ENCODE measurements at places on chromosomes 13 and 19.

- DNase-seq, result no peak
Measured at GRCh38 chr19:3443840-3444694, 36.3 kb downstream of the SMIM24 start.

DNA sequence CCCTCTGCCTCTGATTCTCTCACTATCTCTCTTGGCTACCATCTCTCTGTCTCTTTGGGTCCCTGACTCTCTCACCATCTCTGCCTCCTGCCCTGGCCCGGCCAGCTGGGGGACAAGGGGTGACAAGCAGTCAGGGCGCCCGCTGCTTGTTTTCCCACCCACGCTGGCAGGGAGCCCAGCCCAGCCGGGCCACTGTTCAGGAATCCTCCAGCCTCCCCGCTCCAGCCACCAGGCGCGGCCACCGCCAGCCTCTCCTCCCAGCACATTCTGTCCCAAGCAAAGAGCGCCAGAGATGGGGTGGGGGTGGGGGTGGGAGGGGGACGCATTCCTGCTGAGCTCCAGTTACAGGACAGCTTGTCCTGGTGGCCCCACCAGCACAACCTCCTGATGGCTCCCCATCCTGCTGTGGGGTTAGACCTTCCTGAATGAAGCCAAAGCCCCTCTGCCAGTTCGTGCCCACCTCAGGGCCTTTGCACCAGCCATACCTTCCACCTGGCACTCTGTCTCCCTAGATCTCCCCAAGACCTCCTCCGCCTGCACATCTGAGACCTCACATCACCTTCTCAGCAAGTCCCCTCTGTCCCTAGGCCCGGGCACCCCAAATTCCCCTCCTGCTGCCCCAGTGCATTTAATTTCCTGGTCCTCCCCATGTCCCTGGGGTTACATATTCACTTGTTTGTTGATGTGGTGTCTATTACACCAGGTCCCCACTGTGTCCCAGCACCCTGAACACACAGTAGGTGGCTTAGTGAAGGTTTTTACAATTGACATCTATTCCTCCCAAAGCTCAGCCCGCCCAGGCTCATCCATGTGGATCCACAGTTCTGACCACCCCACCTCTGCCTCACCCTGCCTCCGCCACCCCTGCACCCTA lies 12.5 kb downstream of the ARRDC2 start:
- DNase-seq, result no peak

DNA sequence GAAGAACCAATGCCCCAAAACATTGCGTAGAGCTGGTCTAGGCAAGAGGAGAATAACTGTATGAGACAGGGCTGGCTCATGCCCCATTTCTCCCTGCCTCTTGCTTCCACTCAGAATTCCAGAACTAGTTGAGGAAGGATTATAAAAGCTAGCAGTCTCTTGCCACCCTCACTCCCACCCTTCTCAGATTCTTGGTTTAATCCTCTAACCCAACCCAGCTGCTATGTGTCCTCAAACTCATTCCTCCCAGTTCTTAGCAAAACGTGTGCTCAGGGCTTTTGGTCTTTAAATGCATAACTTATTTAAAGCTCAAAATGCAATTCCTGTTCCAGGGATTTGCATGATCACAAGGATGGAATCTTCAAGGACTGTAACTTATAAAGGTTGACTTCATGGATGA lies 466.3 kb downstream of the COG6 start:
- no peak for DNase-seq

DNA sequence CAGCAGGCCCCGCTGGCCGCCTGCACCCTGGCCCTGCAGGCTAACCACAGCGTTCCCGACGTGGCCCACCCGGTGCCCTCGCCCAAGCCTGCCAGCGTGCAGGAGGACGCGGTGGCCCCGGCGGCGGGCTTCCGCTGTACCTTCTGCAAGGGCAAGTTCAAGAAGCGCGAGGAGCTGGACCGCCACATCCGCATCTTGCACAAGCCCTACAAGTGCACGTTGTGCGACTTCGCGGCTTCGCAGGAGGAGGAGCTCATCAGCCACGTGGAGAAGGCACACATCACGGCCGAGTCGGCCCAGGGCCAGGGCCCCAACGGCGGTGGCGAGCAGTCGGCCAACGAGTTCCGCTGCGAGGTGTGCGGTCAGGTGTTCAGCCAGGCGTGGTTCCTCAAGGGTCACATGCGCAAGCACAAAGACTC lies 72.1 kb downstream of the ZNF536 start:
- no peak for DNase-seq

DNA sequence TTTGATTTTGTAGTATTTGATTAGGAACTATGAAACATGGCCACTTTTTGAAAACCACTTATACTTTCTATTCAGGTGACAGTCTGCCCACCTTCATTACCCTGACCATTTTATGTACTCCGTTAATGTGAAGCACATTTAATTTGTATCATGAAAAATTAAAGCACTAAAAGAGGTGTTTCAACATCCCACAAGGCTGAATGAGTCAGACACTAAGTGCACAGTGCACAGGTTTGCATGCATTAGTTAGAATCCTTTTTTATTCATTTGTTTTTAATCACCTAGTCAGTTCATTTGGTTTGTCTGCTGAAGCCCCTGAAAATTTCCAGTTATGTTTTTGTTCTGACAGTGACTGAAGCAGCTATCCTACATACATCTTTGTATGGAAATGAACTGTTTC lies 271.0 kb downstream of the SLITRK5 start:
- no peak for DNase-seq

- no peak for DNase-seq
Measured at GRCh38 chr13:100336795-100337516, 248.1 kb downstream of the PCCA start.

- DNase-seq, result no peak
Measured at GRCh38 chr13:78784014-78784750, 125.2 kb upstream of the OBI1 start.

- no peak for DNase-seq
Measured at GRCh38 chr13:28890712-28891111, 70.6 kb downstream of the MTUS2 start.

DNA sequence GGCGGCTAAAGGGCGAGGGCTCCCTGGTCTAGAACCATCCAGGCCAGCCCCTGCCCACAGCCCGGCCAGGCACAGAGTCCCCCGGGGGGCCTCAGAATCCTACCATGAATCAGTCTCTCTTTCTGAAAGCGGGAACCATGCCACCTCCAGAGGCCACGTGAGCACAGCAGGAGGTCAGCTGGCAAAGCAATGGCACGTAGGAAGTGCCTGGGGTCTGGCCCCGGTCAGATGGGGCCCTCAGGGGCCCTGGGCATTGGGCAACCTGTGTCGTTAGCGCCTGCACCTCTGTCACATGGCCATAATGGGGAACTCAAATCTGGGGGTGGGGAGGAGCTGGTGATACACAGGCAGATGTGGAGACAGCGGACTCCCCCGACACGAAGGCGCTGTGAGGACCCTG lies 8.8 kb downstream of the MFSD12 start:
- no peak for DNase-seq

GRCh38 chr13:35349052-35349451 lies 127.4 kb downstream of the MAB21L1 start:
- no peak for DNase-seq

- no peak for DNase-seq
Measured at GRCh38 chr19:35596366-35596999, 10.5 kb downstream of the PMIS2 start.

GRCh38 chr19:58554494-58555368 lies at the start of gene CHMP2A:
Gene CHMP2A, minus strand, starts transcription at chr19:58555105. Its CDS starts 893 bp downstream, at chr19:58554212.
- peak; percentile 93 for DNase-seq

Measured in fibroblast of skin of left quadriceps (primary cell).